ENCODE measurements at places on chromosomes 12 and 14. TPM values are rescaled to one million over a fixed set of nuclear protein-coding genes. Genes with fewer than 3 reads are reported as not detected.

Gene ETNK1
- 43.1 TPM for total RNA-seq

DNA sequence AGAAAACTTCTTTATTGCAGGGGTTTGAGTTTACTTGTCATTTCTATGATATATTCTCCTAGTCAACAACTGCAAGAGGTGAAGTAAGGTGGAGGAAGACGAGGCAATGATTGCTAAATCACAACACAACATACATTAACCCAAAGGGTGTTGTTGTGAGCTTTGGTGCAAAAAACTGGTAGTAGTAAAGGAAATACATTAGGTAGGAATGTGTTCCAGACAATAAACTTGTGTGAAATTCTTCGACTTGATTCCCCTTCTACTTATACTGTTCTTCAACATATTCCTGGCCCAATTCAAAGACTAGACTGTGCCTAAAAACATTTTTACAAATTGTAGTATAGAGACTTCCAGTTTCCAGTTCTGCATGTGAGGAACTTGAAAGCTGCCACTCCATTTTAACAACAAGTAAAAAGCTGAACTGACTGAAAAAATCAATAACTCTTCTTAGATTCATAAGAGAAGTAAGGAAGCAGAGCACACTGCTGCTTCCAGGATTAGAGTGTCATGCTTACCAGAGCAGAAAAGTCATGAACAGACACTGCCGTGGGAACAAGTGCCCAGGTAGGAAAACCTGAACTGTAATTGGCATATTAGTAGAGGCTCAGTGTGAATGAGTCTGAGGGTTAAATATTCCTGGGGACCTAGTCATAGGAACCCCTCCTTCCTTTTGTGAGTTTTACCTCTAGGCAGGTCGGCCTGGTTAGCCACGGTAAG, 22.2 kb downstream of the COX8C start:
- DNase-seq: no peak

- no peak for DNase-seq
These were observed 8.4 kb upstream of the CALM1 start for GRCh38 chr14:90388437-90388836.

GRCh38 chr12:94123127-94123526, 25.2 kb upstream of the PLXNC1 start:
- no peak for DNase-seq

GRCh38 chr12:58500399-58500798, 419.9 kb downstream of the LRIG3 start:
- DNase-seq: no peak

DNA sequence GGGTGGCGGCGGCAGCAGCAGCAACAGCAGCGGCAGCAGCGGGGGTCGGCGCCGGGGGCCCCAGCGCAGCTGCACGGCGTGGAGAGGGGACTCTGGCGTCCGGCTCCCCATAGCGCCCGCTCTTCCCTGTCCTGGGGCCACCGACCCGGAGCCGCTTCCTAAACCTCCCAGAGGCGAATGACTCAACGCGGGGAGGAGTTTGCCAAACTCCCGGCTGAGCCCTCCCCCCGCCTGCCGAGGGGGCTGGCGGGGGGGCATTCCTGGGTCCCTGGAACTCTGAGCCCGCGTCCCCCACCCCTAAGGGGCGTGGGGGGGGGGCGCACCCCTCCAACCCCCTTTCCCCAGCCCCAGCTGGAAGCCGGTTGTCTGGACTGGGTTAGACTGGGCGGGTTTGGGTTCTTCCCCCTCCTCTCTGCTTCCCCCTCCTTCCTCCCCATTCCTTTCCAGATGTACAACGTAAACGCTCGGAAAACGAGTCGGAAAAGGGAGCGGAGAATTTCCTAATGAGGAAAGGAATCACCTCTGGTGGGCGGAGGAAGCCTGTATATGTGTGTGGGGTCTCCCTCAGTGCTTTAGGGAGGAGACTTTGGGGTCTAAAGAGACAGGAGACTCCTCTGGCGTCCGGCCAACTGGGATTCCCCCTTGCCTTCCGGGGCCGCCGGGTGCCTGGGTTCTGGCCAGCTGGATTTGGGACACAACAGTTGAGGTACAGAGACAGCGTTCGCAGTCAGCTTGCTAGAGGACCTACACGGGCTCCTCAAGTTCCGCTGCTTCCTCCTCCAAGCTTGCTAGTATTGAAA, at the start of gene ITGA5:
Gene ITGA5 (minus strand): TSS at position 179 of the 800 bp plus-strand sequence. CDS start 68 bp downstream, at position 111.
- DNase-seq: no peak

- no peak for DNase-seq
These were observed 192.3 kb downstream of the ANO6 start for GRCh38 chr12:45407981-45408728.
